A549 treated with Hydrocortisone at 1 μM for 4 hours (cell line): ENCODE measurements at places on chromosomes 4 and X. TPM values are rescaled to one million over a fixed set of nuclear protein-coding genes. Genes with fewer than 3 reads are reported as not detected.

CWH43 gene
- total RNA-seq: not detected in 5 replicates

UGT2B10 gene
- 0.06 TPM in 1 of 5 replicates, not detected in the others for total RNA-seq

NHS gene
- 1.6 to 2.6 TPM (median 2.3 TPM) in 5 replicates for total RNA-seq

TRO gene
- 0.48 to 0.74 TPM (median 0.63 TPM) in 5 replicates for total RNA-seq

OGT gene
- 26.4 to 41.9 TPM (median 39.8 TPM) in 5 replicates for total RNA-seq

ART3 gene
- not detected in 5 replicates for total RNA-seq

AR gene
- 2.7 to 3.8 TPM (median 3.2 TPM) in 5 replicates for total RNA-seq

CT83 gene
- not detected in 5 replicates for total RNA-seq

GLUD2 gene
- total RNA-seq: 1.6 to 3.4 TPM (median 2.2 TPM) in 5 replicates

RASL11B gene
- 0.07 to 0.10 TPM (median 0.09 TPM) in 4 of 5 replicates, not detected in the other for total RNA-seq

PAGE2 gene
- not detected in 5 replicates for total RNA-seq

SMR3B gene
- not detected in 5 replicates for total RNA-seq

SAGE1 gene
- total RNA-seq: not detected in 5 replicates

BTK gene
- 0.07 to 0.26 TPM (median 0.18 TPM) in 5 replicates for total RNA-seq

F8A1 gene
- total RNA-seq: 58.8 to 96.9 TPM (median 89.7 TPM) in 5 replicates

MAGIX gene
- 2.4 to 3.8 TPM (median 3.5 TPM) in 5 replicates for total RNA-seq

FOXR2 gene
- not detected in 5 replicates for total RNA-seq

NUP62CL gene
- 13.4 to 17.9 TPM (median 13.9 TPM) in 5 replicates for total RNA-seq

MSANTD1 gene
- 0.09 to 0.21 TPM (median 0.15 TPM) in 5 replicates for total RNA-seq

SEPTIN6 gene
- total RNA-seq: 10.0 to 12.5 TPM (median 10.3 TPM) in 5 replicates

NLRP2B gene
- total RNA-seq: not detected in 5 replicates

ZFX gene
- 7.1 to 10.6 TPM (median 8.7 TPM) in 5 replicates for total RNA-seq

ADH7 gene
- total RNA-seq: not detected in 5 replicates

REELD1 gene
- total RNA-seq: 0.05 TPM in 1 of 5 replicates, not detected in the others

CETN2 gene
- 70.7 to 82.0 TPM (median 74.4 TPM) in 5 replicates for total RNA-seq

PABPC1L2B gene
- total RNA-seq: not detected in 5 replicates

SLC10A4 gene
- total RNA-seq: 5.9 to 7.3 TPM (median 6.1 TPM) in 5 replicates

FAM13A gene
- total RNA-seq: 5.0 to 7.0 TPM (median 5.5 TPM) in 5 replicates

CNKSR2 gene
- 1.7 to 3.3 TPM (median 2.5 TPM) in 5 replicates for total RNA-seq

KIT gene
- 0.02 to 0.03 TPM (median 0.03 TPM) in 3 of 5 replicates, not detected in the others for total RNA-seq

AVPR2 gene
- total RNA-seq: 0.07 TPM in 1 of 5 replicates, not detected in the others

ARSD gene
- total RNA-seq: 13.0 to 15.2 TPM (median 14.0 TPM) in 5 replicates

ELK1 gene
- 34.9 to 38.6 TPM (median 35.6 TPM) in 5 replicates for total RNA-seq

RBPJ gene
- 8.8 to 15.3 TPM (median 11.8 TPM) in 5 replicates for total RNA-seq

NAA11 gene
- total RNA-seq: not detected in 5 replicates

ARHGAP6 gene
- total RNA-seq: 0.05 TPM in 1 of 5 replicates, not detected in the others

PAPSS1 gene
- total RNA-seq: 30.0 to 41.2 TPM (median 32.9 TPM) in 5 replicates

RWDD4 gene
- 14.9 to 18.3 TPM (median 17.2 TPM) in 5 replicates for total RNA-seq

SHROOM3 gene
- total RNA-seq: 11.0 to 16.6 TPM (median 14.6 TPM) in 5 replicates

CT47C1 gene
- not detected in 5 replicates for total RNA-seq

SNX25 gene
- 6.3 to 8.7 TPM (median 8.2 TPM) in 5 replicates for total RNA-seq

CPEB2 gene
- 5.9 to 8.2 TPM (median 6.7 TPM) in 5 replicates for total RNA-seq

PCDH18 gene
- not detected in 5 replicates for total RNA-seq

ZBED1 gene
- 32.8 to 36.5 TPM (median 34.9 TPM) in 5 replicates for total RNA-seq

CC2D2A gene
- 11.6 to 14.4 TPM (median 12.5 TPM) in 5 replicates for total RNA-seq

SOWAHB gene
- total RNA-seq: 0.05 to 0.07 TPM (median 0.05 TPM) in 3 of 5 replicates, not detected in the others

F9 gene
- not detected in 5 replicates for total RNA-seq

SPANXN2 gene
- total RNA-seq: not detected in 5 replicates

RPL9 gene
- 873 to 1,628 TPM (median 915 TPM) in 5 replicates for total RNA-seq

MED12 gene
- 9.0 to 12.0 TPM (median 10.9 TPM) in 5 replicates for total RNA-seq

PABPC5 gene
- 0.03 TPM in 1 of 5 replicates, not detected in the others for total RNA-seq

SYP gene
- 2.5 to 2.9 TPM (median 2.8 TPM) in 5 replicates for total RNA-seq

ALAS2 gene
- total RNA-seq: not detected in 5 replicates
